ENCODE measurements at places on chromosomes 1 and 21. TPM values are rescaled to one million over a fixed set of nuclear protein-coding genes. Genes with fewer than 3 reads are reported as not detected.

PTPN22 gene
- total RNA-seq, result 52.4 TPM

TMEM183A gene
- 201 TPM for total RNA-seq

TXNIP gene
- total RNA-seq, result 627 TPM

XCL2 gene
- 19.5 TPM for total RNA-seq

KCND3 gene
- not detected for total RNA-seq

AGT gene
- total RNA-seq, result not detected

KDF1 gene
- total RNA-seq, result 0.92 TPM

KCNE2 gene
- total RNA-seq, result not detected

CFHR1 gene
- total RNA-seq, result not detected

KRTAP12-2 gene
- not detected for total RNA-seq

All from CD8-positive, alpha-beta T cell (primary cell).